Activated CD8-positive, alpha-beta T cell treated with anti-CD3 and anti-CD28 coated beads for 36 hours (primary cell): ENCODE measurements at places on chromosomes 5 and 9. TPM values are rescaled to one million over a fixed set of nuclear protein-coding genes. Genes with fewer than 3 reads are reported as not detected.

Gene DCAF12
- 30.5 TPM for total RNA-seq

- peak overlapping the region; percentile 78 for H3K4me3 ChIP-seq
- H3K4me1 ChIP-seq, result peaks cover 72% of the 10 kb centered on the region
- peak overlapping the region; percentile 89 for H3K27ac ChIP-seq
Observed at GRCh38 chr9:97904725-97905124, 17.6 kb downstream of the TRMO start.

DNA sequence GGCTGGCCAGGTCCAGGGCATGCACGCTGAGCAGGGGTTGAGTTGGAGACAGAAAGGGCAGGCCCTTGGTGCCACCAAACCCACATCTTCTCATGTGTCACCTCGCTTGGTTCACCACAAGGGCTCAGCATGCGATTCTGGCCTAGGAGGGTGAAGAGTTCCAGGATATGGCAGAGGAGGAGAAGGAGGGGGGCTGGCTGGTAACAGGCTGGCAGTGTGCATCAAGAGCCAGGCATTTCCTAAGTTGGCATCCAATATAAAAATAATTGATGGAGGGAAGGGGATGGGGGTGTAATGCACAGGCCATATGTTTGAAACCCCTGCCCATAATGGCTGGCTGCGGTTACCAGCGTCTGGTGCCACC lies 255.6 kb downstream of the NFIB start:
- H3K4me1 ChIP-seq, result no peaks in the 10 kb centered on the region
- H3K4me3 ChIP-seq, result no peak overlapping the region
- H3K27me3 ChIP-seq, result no peaks in the 10 kb centered on the region
- DNase-seq, result no peak
- H3K27ac ChIP-seq, result no peak overlapping the region

Gene ZDHHC11B
- 0.59 TPM for total RNA-seq

DNA sequence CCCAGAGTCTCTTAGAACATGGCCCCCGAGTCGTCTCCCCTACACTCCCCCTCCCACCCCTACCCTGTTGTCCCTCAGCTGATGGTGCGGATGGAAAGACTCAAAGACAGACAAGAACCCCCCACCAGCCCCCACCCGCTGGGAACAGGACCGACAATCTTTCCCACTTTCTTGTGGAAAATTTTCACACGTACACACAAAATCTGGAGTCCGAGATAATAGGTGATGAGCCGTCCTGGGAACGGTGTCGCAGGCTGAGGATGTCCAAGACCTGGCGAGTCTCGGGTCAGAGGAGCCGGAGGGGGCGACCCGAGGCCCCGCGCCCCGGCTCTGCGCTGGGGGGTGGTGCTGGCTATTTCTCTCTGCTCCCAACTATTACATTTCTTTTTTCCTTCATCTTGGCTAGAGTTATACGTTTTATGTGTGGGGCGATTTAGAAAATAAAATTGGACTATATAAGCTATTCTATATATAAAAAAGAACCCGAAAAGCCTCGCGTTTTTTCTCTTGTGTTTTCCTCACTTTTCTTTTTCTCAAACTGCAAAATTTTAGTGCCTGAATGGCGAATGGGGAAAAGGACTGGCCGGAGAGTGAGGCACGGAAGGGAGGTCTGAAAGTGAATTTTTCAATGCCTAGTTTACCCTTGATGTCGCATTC lies 188.8 kb downstream of the MEF2C start:
- peaks cover 72% of the 10 kb centered on the region for H3K27me3 ChIP-seq
- H3K27ac ChIP-seq, result no peak overlapping the region

DNA sequence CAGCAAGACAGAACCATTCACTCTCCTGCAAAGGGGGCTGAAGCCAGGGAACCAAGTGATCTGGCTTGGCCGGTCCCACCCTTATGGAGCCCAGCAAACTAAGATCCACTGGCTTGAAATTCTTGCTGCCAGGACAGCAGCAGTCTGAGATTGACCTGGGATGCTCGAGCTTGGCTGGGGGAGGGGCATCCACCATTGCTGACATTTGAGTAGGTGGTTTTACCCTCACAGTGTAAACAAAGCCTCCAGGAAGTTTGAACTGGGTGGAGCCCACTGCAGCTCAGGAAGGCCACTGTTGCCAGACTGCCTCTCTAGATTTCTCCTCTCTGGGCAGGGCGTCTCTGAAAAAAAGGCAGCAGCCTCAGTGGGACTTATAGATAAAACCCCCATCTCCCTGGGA lies 60.5 kb downstream of the TNFSF8 start:
- H3K4me1 ChIP-seq, result peaks cover 18% of the 10 kb centered on the region
- peaks cover 14% of the 10 kb centered on the region for H3K36me3 ChIP-seq
- DNase-seq, result peak; percentile 42
- no peaks in the 10 kb centered on the region for H3K27me3 ChIP-seq

Gene SPINK4
- total RNA-seq, result not detected

Gene FAM169A
- 10.4 TPM for total RNA-seq

DNA sequence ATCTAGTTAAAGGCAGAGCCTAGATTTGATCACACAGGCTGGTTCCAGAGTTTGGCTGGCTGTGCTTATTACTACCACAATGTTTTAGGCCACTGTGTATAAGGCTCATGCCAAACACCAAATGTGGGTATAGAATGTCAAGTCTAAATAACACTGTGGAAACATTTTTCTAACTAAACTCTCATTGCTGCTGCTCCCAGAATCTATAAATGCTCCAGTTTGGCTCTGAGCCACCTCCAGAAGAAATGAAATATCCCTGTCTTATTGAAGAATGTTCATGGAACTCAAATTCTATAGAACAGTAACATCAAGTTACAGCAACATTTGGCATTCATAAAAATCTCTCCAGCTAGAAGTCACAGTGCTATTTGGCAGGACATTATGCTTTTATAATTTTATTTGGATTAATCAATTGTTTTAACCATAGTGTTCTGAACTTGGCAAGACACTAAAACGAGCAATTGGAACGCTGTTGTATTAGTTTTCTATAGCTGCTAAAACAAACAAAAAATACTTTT lies 178.1 kb upstream of the COX7C start:
- H3K27ac ChIP-seq, result no peak overlapping the region
- no peaks in the 10 kb centered on the region for H3K4me1 ChIP-seq
- H3K36me3 ChIP-seq, result no peaks in the 10 kb centered on the region
- H3K4me3 ChIP-seq, result no peak overlapping the region
- DNase-seq, result no peak
- H3K27me3 ChIP-seq, result no peaks in the 10 kb centered on the region

DNA sequence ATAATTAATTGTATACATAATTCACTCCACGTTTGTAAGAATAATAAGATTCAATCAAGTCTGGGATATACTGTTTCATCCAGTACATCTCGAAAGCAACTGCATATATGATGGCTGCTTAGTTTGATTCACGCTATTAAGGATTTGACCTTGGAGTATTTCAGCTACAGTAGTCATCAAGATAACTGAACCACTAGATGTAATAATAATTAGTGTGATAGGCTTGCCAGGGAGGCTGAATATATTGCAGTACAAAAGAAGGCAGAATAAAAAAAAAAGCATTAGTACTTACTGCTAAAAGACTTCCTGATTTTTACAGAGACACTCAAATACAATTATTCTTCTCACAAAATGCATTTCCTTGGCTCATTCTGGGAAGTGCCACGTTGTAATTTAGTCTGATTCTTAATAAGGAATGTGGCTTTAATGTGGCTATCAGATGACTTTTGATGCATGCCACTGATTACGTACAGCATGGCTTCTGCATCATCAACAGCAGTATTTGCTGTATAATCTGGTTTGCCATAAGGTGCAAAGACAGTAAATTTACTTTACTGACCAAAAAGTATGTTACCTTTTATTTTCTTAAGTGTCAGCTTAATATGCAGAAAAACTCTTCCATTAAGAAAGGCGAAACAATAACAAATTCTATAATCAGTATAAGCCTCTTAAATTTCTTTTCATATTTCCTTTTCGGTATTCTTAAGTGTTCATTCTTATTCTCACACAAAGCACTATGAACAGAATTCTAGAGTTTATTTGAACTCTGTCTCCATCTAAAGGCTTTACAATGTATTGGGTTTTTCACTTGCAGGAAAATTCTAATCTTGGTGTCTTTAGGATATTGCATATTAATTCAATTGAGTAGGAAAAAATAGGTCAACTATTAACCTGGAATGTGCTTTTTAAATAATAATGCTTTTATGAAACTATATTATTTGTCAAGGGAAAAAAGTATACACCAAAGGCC lies 166.4 kb downstream of the SLF1 start:
- peaks cover 3% of the 10 kb centered on the region for H3K4me1 ChIP-seq
- H3K4me3 ChIP-seq, result no peak overlapping the region
- H3K36me3 ChIP-seq, result no peaks in the 10 kb centered on the region
- DNase-seq, result no peak
- no peaks in the 10 kb centered on the region for H3K27me3 ChIP-seq

GRCh38 chr9:1319436-1319835 lies 269.3 kb downstream of the DMRT2 start:
- H3K36me3 ChIP-seq, result no peaks in the 10 kb centered on the region
- no peaks in the 10 kb centered on the region for H3K4me1 ChIP-seq
- no peak overlapping the region for H3K4me3 ChIP-seq
- no peak overlapping the region for H3K27ac ChIP-seq
- no peaks in the 10 kb centered on the region for H3K27me3 ChIP-seq

- peak; percentile 3 for DNase-seq
- no peak within 1 kb of the TSS for H3K4me3 ChIP-seq
- no peak within 1 kb of the TSS for H3K27ac ChIP-seq
- H3K36me3 ChIP-seq, result no peaks in the 10 kb centered on the region
Observed at GRCh38 chr5:7395947-7396712, at the start of gene ADCY2. Gene ADCY2 (plus strand): TSS chr5:7396138. CDS start chr5:7396297, 159 bp downstream.

GRCh38 chr5:179141867-179142266 lies 81.7 kb downstream of the ZNF354C start:
- no peak for DNase-seq
- peak overlapping the region; percentile 89 for H3K27ac ChIP-seq
- peaks cover 33% of the 10 kb centered on the region for H3K4me1 ChIP-seq
- no peak overlapping the region for H3K4me3 ChIP-seq

GRCh38 chr5:34012791-34013190 lies 4.9 kb upstream of the AMACR start:
- no peaks in the 10 kb centered on the region for H3K27me3 ChIP-seq
- H3K27ac ChIP-seq, result no peak overlapping the region
- DNase-seq, result no peak
- H3K4me3 ChIP-seq, result no peak overlapping the region

Gene ACSL6
- 3.3 TPM for total RNA-seq

Gene PALM2AKAP2
- not detected for total RNA-seq

Gene COL23A1
- not detected for total RNA-seq

DNA sequence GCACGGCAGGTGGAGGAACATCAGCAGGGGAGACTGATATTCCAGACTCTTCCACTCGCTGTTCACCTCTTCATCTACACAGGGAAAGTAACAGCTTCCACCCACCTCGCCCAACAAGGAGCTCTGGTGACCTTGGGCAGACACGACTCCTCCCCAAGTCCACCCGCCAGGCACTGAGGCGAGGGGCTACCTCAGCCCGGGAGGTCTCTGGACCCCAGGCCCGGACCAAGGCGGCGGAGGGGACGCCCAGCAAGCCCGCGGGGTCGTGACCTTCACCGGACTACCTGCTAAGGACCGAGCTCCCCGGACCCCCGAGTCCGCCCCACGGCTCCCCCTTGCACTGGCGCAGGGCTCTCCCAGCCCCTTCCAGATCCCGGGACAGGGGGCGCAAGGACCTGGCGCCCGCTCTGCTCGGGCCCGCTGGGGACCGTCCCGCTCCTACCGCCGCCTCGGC lies 70.2 kb upstream of the LPCAT1 start:
- H3K27ac ChIP-seq, result peak overlapping the region; percentile 78
- H3K27me3 ChIP-seq, result no peaks in the 10 kb centered on the region
- peaks cover 18% of the 10 kb centered on the region for H3K4me1 ChIP-seq
- H3K4me3 ChIP-seq, result peak overlapping the region; percentile 80
- peaks cover 4% of the 10 kb centered on the region for H3K36me3 ChIP-seq

DNA sequence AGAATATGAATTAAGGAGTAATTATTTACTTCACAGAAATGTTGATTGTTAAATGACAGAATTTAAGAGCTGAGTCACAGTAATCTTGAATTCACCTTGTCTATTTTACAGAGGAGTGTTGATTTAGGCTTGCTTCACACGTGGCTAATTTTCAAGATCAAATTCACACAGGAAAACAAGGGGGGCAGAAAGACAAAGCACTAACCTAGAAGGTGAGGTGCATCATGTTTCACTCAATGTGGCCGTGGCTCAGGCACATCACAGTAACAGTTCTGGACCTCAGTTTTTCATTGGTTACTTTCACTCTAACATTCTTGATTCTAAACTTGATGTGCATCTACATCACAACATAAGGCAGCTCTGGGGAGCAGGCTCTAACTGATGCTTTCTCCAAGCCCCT lies 69.6 kb upstream of the GNAQ start:
- peaks cover 31% of the 10 kb centered on the region for H3K4me1 ChIP-seq
- DNase-seq, result no peak
- no peak overlapping the region for H3K4me3 ChIP-seq
- H3K36me3 ChIP-seq, result peaks cover 2% of the 10 kb centered on the region

GRCh38 chr5:124823380-124823779 lies 76.9 kb upstream of the ZNF608 start:
- no peak for DNase-seq
- no peaks in the 10 kb centered on the region for H3K36me3 ChIP-seq
- no peak overlapping the region for H3K27ac ChIP-seq
- H3K4me3 ChIP-seq, result no peak overlapping the region
- H3K4me1 ChIP-seq, result no peaks in the 10 kb centered on the region

- H3K36me3 ChIP-seq, result no peaks in the 10 kb centered on the region
- no peak overlapping the region for H3K27ac ChIP-seq
Observed at GRCh38 chr9:18296702-18297055, 177.3 kb upstream of the ADAMTSL1 start.

DNA sequence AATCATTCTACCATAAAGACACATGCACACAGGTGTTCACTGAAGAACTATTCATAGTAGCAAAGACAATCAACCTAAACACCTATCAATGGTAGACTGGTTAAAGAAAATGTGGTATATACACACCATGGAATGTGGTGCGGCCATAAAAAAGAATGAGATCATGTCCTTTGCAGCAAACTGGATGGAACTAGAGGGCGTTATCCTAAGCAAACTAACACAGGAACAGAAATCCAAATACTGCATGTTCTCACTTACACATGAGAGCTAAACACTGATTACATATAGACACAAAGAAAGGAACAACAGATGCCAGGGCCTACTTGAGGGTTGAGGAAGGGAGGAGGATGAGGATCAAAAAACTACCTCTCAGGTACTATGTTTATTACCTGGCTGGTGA lies 103.8 kb downstream of the DRD1 start:
- DNase-seq, result no peak
- H3K4me3 ChIP-seq, result no peak overlapping the region
- H3K27ac ChIP-seq, result no peak overlapping the region

- no peak overlapping the region for H3K4me3 ChIP-seq
- peaks cover 11% of the 10 kb centered on the region for H3K4me1 ChIP-seq
- H3K27ac ChIP-seq, result no peak overlapping the region
- DNase-seq, result no peak
Observed at GRCh38 chr9:137280474-137281344, 3.2 kb downstream of the TOR4A start.

- H3K4me3 ChIP-seq, result no peak overlapping the region
- no peak overlapping the region for H3K27ac ChIP-seq
- H3K36me3 ChIP-seq, result no peaks in the 10 kb centered on the region
- no peaks in the 10 kb centered on the region for H3K4me1 ChIP-seq
- no peak for DNase-seq
Observed at GRCh38 chr9:9341203-9341602, 1271.6 kb downstream of the PTPRD start.

- no peaks in the 10 kb centered on the region for H3K27me3 ChIP-seq
- peaks cover 5% of the 10 kb centered on the region for H3K36me3 ChIP-seq
- DNase-seq, result no peak
- H3K4me1 ChIP-seq, result peaks cover 5% of the 10 kb centered on the region
- no peak overlapping the region for H3K4me3 ChIP-seq
Observed at GRCh38 chr9:96649620-96650324, 5.3 kb downstream of the PRXL2C start.
